ENCODE measurements at places on chromosomes 6 and 20.

GRCh38 chr6:25178336-25179035 is 100.7 kb upstream of the CARMIL1 start:
- no peak for DNase-seq

DNA sequence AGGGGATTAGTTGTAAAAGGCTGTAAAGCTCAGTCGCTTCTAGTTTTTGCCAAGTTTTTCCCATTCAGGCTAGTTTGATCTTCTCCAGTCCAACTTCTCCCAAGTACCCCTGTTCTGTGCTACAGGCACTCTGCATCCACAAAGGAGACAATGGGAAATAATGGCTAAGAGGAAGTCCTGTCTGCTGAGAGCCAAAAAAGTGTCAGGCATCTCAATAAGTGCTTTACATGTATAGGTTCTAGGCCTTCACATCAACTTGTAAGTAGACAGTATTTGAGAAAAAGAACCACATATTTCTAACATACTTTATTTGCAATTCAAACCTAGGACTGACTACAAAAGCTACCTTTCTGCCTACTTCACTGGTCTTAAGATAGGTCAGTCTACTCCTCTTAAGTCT is 4.9 kb downstream of the HTR1B start:
- DNase-seq: no peak

GRCh38 chr20:50834599-50835005 is 39.7 kb downstream of the BCAS4 start:
- DNase-seq: no peak

- no peak for DNase-seq
Measured at GRCh38 chr6:169805242-169805838, 53.9 kb downstream of the ERMARD start.

- DNase-seq: no peak
Measured at GRCh38 chr6:145508107-145508506, 227.2 kb downstream of the EPM2A start.

All from brain pericyte (primary cell).